ENCODE measurements at places on chromosomes 1 and 21.

DNA sequence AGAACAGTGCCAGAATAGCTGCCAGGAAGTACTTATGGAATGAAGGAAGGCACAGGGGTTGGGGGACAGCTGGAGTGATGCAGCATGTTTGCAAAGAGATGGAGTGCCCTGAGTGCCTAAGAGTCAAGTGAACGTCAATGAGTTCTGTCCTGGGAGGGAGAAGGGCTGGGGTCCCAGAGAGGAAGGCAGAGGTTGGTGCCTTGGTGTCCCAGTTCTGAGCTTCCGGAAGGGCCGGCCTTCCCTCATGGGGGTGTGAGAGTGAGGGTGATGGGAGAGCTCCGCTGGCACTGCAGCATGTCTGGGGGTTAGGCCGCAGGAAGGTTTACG is 17.6 kb downstream of the NES start:
- DNase-seq, result no peak

GRCh38 chr1:26822737-26823395 is 3.6 kb upstream of the ZDHHC18 start:
- DNase-seq, result no peak

DNA sequence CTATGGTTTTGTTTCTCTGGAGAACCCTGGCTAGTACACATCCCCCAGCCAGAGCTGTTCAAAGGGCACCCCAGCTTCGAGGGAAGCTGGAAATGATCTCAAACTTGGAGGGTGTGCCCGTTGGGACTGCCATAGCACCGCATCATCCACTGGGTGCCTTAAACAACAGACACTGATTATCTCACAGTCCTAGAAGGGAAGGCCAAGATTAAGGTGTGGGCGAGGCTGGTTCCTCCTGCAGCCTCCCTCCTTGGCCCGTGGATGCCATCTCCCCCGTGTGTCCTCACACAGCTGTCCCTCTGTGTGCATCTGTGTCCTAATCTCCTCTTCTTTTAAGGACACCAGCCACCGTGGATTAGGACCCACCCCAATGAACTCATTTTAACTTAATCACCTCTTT is 4.2 kb upstream of the IBA57 start:
- no peak for DNase-seq

GRCh38 chr1:108016451-108016920 is 51.5 kb upstream of the VAV3 start:
- DNase-seq, result no peak

GRCh38 chr1:170696591-170697290 is 32.8 kb downstream of the PRRX1 start:
- DNase-seq, result no peak

- DNase-seq, result no peak
Measured at GRCh38 chr1:67747671-67748546, 62.9 kb downstream of the GADD45A start.

GRCh38 chr1:17372955-17373354 is 959 bp downstream of the PADI6 start:
- DNase-seq, result no peak

GRCh38 chr1:225880222-225880588 is 2.0 kb downstream of the TMEM63A start:
- no peak for DNase-seq

- peak; percentile 35 for DNase-seq
Measured at GRCh38 chr1:226541631-226542622, 6.6 kb upstream of the STUM start.

DNA sequence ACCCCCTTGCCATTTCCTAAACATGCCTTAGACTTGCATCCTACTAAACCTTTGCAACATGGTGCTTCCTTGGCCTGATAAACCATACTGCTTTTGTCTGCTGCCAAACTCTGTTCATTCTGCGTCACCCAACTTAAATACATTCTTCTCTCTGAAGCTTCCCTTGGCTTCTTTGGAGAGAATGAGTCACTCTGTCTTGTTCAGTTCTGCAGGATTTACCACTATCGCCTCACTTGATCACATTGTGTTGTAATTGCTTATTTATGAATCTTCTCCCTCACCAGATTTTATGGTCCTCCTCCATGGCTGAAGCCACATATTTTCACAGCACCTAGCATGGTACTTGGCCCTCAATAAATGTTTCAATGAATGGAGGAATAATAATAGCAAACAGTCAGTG is 21.7 kb upstream of the TUT4 start:
- DNase-seq, result no peak

DNA sequence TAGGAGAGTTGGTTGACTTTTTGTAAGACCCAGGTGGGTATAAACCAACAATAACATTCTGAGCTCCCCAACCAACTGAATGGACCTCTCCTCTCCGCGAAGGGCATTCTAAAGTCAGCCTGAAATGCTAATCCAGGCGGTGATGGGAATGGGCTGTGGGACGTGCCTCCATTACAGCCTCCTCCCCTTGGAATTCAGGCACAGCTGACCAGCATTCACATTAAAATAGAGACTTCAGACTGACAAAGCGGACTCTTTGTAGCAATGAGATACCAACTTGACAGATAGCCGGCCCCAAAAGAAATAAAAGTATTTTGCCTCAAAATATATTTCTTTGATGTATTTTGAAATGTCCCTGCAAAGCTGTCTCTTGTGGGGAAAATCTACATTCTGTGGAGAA is 101.7 kb downstream of the KIF26B start:
- no peak for DNase-seq

DNA sequence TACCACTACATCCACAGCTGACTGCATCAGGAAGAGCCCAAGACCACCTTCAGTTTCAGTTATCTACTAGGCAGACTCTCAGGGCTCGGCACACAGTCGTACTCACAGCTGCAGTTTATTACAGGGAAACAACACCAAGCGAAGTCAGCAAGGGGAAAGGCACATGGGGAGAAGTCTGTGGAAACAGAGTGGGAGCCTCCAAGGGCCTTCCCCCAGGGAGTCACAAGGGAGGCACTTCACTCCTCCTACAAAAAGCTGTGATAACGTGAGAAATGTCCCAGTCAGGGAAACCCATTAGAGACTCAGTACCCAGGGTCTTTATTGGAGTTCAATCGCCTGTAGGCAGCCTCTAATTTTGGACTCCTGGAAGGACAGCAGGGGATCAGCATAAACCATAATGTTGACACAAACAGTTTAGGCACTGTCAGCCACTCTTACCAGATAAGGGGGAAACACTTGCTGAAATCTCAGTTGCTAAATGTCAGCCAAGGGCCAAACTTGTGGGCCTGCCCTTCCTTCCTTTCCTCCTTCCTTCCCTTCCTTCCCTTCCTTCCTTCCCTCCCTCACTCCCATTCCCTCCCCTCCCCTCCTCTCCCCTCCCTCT is 444.0 kb downstream of the SMYD3 start:
- DNase-seq, result no peak

GRCh38 chr1:184562806-184563205 is 176.0 kb downstream of the C1orf21 start:
- no peak for DNase-seq

DNA sequence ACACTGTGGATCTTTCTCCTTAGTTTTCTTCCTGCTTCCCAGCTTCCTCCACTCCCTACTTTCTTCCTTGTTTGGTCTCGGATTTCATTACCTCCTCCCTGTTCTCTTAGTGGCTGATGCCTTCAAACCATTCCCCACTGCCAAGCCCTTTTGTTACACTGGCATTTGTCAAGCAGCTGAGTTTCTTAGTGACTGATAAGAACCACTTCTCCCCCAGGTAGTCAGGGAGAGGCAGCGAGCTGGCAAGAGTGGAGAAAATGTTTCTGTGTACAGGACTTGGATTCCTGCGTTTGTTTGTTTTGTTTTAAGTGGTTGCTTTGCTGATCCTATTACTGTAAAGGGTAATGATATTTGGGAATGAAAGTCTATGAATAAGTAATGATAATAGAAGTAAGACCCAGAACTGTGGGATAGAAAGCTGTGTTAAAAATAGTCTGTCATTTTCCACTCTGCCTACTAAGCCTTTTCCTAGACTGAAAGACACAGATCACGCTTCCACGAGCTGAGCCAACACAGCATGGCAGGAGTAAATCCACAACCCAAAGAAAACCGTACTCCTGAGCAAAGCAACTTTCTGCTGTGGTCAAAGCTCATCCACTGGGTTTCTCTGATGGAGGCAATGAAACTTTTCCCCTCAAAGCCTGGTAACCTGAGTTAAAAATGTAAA is 10.1 kb upstream of the SERTAD4 start:
- DNase-seq, result no peak

- DNase-seq, result no peak
Measured at GRCh38 chr1:24939675-24940193, 9.7 kb upstream of the RUNX3 start.

DNA sequence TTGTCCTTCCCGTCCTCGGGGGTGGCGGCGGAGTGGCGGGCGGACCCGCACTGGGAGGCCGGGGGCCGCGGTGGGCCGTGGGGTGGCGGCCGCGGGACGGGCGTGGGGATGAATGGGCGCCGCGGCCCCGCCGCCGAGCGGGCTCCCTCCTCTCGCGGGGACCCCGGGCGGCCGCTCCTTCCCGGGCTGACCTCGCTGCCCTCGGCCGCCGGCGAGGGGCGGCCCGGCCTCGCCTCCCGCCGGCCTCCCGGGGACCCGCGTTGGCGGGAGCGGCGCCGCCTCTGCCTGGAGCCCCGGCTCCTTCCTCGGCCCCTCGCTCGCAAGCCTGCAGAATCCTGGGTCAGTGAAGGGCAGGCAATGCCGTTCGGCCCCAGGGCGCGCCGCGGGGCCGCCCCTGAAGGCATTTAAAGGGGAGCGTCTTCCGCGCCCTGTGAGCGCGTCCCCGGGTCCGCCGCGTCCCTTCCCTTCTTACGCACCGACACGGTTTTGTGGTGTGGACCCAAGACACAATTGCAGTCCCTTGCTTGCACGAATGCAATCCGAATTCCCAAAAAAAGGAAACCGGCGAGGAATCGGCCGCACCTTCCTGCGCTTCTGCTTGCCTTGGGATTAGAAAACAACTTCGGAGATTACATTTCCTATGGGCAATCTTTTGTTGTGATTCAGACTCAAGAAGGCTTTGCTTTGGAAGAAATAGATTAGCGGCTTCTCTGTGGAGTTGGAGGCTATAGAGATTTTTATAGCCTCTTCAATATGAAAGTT is 776 bp downstream of the ITSN1 start:
- DNase-seq, result no peak

DNA sequence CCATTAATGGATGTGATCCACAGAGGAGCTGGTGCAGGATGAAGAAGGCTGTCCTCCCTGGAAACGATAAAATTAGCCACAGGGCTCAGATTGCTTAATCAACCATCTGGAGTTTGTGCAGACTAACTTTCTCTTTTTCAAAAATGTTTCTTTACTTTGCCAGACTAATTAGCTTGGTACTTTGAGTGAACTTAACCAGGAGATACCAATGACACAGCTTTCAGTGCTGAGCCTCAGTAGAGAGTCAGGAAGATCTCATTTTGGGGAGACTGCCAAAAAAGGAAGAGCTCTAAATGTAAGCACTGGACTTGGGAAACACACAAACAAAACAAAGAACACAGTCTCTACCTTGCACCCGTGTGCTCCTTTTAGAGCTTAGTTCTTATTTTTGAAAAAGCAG is 248.1 kb upstream of the DEPDC1 start:
- DNase-seq, result no peak

- no peak for DNase-seq
Measured at GRCh38 chr1:21292984-21293536, 2.8 kb upstream of the ECE1 start.

GRCh38 chr1:168608796-168609715 is 32.7 kb downstream of the XCL1 start:
- no peak for DNase-seq

GRCh38 chr21:44436958-44437357 is 18.4 kb upstream of the LRRC3 start:
- DNase-seq, result no peak

GRCh38 chr1:40059338-40059959 is 18.9 kb downstream of the CAP1 start:
- no peak for DNase-seq

DNA sequence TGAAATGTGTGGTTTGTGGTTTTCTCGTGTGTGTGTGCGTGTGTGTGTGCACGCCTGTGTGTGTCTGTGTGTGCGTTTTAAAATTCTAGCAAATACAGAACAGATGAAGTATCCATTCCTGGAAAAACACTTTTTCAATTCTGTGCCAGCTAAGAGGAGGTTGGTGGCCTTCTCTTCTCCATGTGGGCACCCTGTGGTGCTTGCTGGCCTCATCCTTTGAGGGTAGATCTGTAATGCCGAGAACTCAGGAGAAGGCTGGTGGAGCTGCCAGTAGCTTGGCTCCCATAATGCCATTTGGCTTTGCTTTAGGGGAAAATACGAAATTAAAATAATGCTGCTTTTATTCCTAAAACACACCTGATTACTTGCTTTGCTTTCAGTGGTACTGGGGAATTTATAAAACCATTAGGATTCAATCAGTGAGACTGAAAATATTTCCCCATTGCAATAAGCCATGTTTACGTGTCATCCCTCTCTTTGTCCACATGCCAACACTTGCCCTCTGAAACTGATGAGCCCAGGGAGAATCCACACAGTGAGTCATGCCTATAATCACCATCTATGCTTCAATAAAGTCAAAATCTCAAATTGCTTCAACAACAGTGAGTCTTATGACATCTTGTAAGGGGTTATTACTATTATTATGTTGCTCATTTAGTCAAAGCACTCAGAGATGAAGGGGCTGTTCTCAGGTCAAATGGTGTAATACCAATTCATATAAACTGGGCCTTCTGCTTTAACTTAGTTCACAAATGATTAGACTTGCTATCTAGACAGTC is 39.2 kb downstream of the ABCA4 start:
- no peak for DNase-seq

DNA sequence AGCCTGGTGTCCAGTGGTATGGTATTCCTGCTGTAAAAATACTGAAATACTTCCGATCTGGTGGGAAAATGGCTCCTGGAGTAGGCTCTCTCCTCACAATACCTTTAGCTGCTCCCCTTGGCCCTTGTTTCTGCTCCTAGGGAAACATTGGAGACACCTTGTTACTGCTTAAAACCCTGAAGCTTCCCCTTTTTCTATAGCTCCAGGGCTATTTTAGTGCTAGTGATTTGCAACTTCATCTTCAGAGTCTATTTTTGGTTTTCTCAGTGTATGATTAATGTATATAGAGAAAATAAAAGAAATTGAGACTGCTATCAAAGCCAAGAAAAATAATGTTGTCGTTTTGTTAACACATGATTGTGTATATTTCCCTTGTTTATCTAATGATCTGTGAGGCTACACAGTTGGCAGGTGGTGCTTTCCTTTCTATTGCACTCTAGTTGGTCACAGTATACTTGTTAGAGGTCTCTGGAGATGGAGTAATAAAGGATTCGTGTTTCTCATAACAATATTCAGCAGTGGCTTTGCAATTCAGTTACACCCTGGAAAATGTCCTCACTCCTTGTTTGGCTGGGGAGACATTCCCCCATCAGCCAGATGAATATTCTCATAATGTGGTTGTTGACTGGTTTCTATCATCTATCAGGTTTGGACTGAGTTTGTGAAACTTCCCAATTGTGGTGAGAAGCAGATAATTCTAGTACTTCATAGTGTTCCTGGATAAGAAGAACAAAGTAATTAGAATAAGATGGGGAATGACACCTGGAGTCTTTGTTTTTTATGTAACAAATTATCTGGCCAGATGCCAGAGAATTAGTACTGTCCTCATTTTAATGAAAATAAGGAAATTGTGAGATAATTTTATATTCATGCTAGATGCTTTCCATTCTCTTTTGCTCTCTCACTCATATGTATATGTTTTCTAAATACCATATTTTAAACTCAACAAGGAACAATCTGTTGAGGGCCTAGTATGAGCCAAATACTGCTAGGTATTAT is 44.8 kb upstream of the CACYBP start:
- no peak for DNase-seq
